ENCODE measurements at places on chromosomes 11 and 22.
A peak's percentile ranks its signal among the peaks of the same experiment; 100 is the strongest.

- DNase-seq = no peak
These were observed 9.8 kb downstream of the KRTAP5-6 start for GRCh38 chr11:1706634-1707400.

- DNase-seq = peak; percentile 56
These were observed 4.9 kb upstream of the TTLL1 start for GRCh38 chr22:43094085-43094484.

- peak; percentile 85 for DNase-seq
These were observed 966 bp downstream of the AHNAK start for GRCh38 chr11:62545437-62546243.

- DNase-seq = no peak
These were observed 38.8 kb downstream of the OSBPL5 start for GRCh38 chr11:3126207-3126865.

- DNase-seq = no peak
These were observed 16.0 kb upstream of the CYB5R3 start for GRCh38 chr22:42664976-42665831.

- DNase-seq = peak; percentile 54
These were observed 21.1 kb upstream of the KLHL35 start for GRCh38 chr11:75453916-75454655.

DNA sequence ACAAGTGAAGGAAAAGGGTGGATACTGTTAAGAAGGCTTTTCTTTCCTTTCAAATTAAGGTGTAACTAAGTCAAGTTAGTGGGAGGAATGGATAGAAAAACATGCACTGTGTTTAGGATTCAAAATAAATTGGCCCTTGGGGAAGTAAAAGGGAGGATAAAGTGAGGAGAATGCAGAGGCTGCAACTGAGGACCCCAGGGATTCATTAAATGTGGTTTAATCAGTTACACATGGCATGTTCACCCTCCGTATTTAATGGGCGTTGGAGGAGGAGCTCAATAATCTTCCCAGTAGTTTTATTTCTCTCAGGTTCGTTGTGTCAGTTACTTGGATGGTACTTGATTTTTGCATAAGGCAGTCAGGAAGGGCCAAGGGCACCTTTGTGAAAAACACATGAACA is 966.3 kb downstream of the JRKL start:
- no peak for DNase-seq

DNA sequence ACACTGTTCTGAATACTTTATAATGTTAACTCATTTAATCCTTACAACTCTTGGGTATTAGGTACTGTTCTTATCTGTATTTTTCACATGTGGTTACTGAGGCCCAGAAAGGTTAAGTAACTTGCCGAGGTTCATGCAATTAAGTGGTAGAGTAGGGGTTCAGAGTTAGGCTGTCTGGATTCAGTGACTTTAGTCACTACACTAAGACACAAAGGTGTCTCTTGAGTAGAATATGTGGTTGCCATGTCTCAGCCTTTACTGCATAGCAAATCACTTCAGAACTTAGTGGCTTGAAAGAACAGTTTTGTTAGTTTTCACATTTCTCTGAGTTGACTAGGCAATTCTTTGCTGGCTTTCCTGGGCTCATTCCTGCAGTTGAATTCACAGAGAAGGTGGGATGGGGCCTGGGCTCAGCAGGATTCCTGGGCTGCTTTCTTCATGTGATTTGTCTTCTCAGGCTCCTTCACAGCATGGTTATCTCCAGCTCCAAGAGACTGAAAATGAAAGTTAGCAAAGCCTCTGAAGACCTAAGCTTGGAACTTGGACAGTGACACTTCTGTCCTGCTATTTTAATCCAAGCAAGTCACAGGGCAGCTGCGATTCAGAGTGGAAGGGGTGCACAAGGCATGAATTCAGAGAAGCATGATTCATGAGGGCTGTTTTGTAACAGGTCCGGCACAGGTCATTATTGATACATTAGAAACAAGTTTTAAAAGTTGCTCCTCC is 68.3 kb downstream of the SPECC1L start:
- peak; percentile 37 for DNase-seq

DNA sequence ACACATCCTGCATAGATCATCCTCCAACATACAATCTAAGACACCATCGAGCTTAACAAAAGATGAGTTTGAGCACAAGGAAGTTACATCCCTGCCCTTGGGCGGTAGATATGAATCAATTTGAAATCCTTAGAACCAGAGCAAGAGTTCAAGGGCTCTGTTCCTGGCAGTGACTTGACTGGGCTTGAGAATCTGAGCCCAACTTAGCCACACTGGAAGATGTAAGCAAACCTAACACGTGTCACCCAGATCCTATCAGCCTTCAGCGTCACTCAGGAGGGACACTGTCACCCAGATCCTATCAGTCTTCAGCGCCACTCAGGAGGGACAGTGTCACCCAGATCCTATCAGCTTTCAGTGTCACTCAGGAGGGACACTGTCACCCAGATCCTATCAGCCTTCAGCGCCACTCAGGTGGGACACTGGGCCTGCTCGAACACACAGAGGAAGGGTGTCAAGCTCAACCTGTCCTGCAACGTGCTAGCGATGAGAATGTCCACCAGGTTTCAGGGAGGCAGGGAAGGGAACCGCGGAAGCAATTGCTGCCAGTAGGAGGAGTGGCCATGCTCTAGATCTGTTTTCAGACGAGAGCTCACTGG is 32.8 kb upstream of the CTSD start:
- no peak for DNase-seq

- peak; percentile 18 for DNase-seq
These were observed 65.4 kb downstream of the PRR5L start for GRCh38 chr11:36361472-36361871.

DNA sequence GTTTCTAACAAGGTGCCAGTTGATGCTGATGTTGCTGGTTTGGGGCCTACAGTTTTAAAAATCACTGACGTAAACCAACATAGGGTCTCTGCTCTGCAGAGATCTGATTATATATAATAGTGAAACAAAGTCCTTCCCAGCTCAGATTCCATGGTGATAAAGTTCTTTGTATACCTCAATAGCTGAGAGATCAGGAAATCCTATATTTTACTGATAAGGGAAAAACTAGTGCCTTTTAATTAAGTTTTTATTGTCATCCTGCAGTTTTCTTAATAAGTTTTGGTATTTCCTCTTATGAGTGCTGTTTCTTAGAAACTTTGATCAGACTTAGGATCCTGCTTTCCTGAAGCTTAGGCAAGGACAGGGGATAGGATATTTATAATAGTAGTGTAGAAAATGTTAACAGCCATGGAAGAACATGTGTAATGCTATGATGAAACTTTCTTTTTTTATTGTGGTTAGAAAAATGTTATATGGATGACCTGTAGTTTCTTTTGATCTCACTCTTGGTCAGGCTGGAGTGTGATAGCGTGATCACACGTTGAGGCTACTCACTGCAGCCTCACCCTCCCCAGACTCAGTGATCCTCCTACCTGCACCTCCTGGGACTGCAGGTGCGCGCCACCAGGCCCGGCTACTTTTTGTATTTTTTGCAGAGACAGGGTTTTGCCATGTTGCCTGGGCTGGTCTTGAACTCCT is 14.1 kb downstream of the CAPRIN1 start:
- DNase-seq = peak; percentile 13

DNA sequence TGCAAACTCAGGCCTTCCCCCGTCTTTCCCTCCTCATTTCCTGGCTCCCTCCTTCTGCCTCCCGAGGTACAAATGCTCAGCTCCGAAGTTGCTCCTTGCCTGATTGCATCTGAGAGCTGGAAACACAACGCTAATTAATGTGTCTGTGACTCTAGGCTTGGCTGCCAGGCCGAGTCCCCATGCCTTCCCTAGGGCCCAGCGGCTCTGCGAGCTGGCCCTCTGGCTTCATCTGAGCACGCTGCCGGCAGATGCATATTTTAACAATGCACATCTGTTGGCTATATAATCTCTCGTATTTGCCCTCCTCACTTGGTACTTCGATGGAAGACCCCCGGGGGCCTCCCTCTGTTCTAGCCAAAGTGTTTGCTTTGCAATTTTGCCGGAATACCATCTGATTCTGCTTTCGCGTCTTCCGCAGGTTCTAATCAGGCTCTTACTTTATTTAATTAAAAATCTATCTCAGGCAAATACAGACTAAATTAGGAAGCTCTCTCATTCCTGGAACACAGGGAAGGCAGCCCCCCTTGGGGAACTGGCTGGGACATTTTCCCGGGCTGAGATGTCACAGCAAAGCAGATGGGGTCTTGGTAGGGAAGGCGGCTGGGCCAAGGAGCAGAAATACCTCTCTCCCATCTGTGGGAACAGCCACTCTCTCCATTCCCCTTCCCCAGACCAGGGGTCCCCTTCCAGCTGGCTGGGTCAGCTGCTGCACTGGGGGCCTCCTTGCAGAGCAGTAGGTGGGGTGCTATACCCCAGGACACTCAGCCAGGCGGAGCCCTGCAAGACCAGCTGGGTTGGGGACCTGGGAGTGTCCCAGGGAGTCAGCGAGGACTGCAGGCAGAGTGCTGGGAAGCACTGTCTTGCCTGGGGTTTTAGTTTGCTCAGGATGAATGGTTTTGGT is 162.8 kb downstream of the ST3GAL4 start:
- DNase-seq = no peak

- DNase-seq = no peak
These were observed 194.0 kb downstream of the FAM181B start for GRCh38 chr11:82539669-82540068.

GRCh38 chr11:46386005-46386578 is 4.6 kb downstream of the MDK start:
- DNase-seq = no peak

DNA sequence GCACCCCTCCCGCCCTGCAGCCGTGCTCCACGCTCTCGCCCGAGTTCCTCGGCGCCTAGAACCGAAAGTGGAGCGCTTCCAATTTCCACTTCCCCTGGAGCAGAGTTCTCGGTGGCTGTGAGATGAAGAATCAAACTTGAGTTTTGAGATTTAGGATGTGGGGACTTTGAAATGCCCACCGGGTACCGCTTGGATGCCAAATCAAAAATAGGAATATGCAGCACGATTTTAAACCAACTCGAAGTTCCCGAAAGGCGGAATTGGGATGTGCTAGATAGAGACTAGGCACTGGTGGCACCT is 569 bp downstream of the POLA2 start:
- no peak for DNase-seq

DNA sequence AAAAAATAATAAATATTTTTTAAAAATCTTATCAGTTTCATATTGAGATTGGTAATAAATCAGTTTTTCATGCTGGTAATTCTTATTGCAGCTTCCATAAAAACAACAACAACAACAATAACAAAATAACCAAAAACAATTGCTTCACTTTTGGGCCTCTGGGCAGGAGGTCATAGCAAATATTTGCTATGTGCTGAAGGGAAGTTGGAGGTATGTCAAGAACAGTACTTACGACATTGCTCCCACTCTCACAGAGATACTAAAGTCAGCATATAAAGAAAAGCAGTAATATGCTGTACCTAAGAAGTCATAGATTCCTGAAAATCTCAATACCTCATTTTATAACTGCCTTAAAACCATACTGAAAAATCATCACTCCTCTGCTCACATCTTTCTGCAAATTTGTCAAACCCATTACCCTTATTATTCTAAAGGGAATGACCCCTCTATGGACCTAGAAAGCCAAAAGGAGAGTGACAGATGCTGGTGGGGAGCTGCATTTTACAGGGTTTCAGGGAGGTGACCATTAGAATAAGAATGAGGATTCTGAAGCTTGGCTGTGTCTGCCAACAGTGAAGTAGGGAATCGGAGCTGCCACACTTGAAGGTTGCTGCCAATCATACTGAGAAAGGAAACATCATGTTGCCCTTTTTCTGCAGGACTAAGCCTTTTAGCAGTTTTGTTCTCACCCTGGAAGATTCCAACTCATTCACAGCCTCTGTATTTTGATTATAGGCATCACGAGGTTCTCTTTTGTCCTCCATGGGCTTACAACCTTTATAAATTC is 742.9 kb downstream of the LRRC4C start:
- no peak for DNase-seq

- no peak for DNase-seq
These were observed 95.1 kb downstream of the PIWIL4 start for GRCh38 chr11:94662065-94662779.

- no peak for DNase-seq
These were observed 79.0 kb upstream of the ZBED5 start for GRCh38 chr11:10936626-10937384.

DNA sequence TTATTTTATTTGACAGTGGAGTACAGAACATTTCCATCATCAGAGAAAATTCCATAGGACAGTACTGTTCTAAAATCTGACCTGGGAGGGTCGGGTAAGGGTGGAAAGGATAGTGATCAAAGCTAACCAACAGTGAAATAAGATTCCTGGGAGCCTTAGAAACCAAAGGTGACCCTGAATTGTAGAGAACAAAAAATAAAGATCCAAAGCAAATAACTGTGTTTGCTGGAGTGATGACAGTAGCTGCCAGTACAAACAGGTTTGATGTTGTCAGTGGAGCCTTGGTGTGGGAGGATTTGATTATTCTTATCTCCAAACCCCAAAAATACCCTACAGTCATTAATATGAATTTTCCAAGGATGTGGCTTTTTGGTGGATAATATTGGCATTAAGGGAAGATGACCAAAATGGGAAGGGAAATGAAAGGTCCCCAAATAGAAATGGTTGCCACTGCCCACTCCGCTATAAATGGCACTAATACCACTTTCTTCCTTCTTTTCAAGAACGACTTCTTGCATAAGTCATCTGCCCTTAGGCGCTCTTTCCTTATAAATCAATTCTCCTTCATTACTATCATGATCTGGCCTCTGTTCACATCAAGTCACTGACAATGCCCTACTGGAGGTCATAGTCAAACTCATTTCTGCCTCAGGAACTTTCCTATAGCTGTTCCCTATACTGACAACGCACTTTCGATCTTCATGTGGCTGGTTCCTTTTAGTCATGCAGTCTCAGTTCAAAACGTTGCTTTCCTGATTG is 44.4 kb downstream of the EHF start:
- no peak for DNase-seq

All from HFFc6 (cell line).